NCI-H524 treated with DMSO at 0.1 percent for 48 hours (cell line): ENCODE measurements at places on chromosomes 12 and 14.

GRCh38 chr12:85280165-85280983, at the start of gene ALX1:
ALX1 (plus strand) TSS chr12:85280220; CDS start chr12:85280262, 42 bp downstream.
- peak; percentile 78 for DNase-seq

- no peak for DNase-seq
Measured at GRCh38 chr14:104975481-104976197, 2.5 kb downstream of the AHNAK2 start.

- no peak for DNase-seq
Measured at GRCh38 chr14:79570648-79571047, 640.7 kb downstream of the DIO2 start.

DNA sequence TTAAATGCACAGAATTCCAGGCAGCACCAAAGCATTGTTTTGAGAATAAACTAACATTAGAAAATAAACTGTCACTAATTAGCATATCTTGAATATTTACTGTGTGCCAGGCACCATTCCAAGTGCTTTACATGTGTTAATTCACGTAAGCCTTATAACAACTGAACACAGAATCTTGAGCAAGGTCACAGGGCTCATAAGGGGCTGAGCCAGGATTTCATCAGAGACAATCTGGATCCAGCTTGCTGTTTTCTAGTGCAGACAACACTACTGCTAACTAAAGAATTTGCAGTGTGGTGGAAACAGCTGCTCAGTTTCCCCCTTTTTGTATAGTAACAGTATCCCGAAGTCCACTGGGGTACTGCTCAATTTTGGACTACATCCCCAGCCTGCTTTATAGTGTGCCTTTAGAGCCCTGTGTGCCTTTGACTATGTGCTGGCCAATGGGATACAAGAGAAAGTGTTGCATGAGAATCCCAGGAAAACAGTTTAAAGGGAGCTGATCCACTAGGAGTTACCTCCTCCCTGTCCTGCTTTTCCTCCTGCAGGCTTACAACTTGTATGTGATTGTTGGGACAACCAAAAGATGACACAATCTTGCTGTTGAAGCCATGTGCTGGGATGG, 36.0 kb upstream of the RMST start:
- DNase-seq = no peak

- DNase-seq = peak; percentile 11
Measured at GRCh38 chr12:2460051-2460670, 334.6 kb upstream of the FKBP4 start.

GRCh38 chr14:103315351-103315911, 18.6 kb upstream of the EIF5 start:
- DNase-seq = no peak

- DNase-seq = no peak
Measured at GRCh38 chr12:27534060-27534764, 10.2 kb downstream of the PPFIBP1 start.

GRCh38 chr12:75476071-75476470, 4.5 kb upstream of the GLIPR1 start:
- DNase-seq = no peak

DNA sequence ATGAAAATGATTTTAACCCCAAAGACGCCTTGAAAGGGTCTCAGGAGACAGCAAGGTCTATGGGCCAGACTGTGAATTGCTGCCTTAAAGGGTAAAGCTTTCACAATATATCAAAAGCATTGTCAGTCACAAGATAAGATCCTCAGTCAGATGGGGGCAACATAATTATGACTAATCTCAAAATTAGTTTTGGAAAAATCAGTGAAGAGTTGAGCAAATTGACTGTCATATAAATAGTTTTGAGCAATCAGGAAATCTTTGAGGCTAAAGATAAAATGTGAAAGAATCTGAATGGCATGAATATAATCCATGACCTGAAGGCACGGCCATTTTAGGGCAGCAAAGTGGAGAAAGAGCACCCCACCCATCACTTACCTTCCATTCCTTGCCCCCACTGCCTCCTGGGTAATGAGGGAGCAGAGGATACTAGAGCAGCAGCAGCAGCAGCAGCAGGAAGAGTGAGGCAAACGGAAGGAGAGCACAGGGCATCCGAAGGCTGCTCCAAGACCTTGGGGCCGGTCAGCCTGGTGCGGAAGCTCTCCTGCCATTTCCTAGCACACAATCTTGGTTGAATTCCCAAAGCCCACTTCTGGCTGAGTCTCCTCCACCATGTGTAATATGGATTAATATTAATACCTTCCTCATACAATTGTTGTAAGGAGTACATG, 7.0 kb downstream of the STON2 start:
- DNase-seq = no peak

DNA sequence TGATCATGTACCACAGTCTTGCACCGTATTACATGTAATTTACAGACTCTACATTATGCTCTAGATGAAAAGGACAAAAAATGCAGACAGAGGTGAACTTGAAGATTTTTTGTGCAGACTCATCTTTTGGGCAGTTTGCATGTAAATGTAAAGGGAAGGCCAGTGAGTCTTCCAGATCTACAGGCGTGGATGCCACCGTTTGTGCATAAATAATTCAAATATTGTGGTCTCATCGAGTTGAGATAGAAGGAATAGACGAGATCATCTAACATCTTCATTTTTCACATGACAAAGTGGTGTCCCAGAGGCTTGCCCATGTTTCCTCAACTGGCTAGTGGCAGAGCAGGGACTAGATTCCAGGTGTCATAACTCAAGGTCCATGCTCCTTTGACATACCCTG, 125.2 kb downstream of the ALX1 start:
- no peak for DNase-seq

- DNase-seq = peak; percentile 92
Measured at GRCh38 chr12:109517619-109518018, 40.2 kb downstream of the UBE3B start.
